Eye (tissue), 1 donor: ENCODE measurements at places on chromosomes 2 and 18.
A peak's percentile ranks its signal among the peaks of the same experiment; 100 is the strongest.

- DNase-seq, result peak; percentile 75
These were observed 730 bp downstream of the ODC1 start for GRCh38 chr2:10447300-10447894.

- no peak for DNase-seq
These were observed 13.1 kb upstream of the EN1 start for GRCh38 chr2:118860506-118860905.

GRCh38 chr2:157363612-157364101 lies 38.0 kb upstream of the ERMN start:
- peak; percentile 5 for DNase-seq

DNA sequence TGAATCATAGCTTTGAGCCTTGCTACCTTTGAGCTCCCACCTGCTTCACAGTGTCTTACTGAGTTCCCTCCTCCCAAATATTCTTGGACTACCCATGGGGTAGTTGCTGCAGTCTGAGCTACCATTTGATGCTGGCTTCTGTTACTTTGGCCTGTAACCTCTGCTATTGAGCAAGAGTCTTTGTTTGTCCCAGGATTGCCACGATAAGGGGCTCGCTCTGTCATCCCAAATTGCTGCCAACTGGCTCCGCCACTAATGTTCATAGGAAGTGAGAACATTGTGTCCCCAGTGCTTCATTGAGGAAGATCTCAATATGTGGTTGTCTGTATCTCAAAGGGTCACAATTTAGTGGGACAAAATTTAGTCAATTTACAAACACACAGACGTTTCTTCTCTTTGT lies 103.8 kb downstream of the TRIM43 start:
- DNase-seq, result no peak

DNA sequence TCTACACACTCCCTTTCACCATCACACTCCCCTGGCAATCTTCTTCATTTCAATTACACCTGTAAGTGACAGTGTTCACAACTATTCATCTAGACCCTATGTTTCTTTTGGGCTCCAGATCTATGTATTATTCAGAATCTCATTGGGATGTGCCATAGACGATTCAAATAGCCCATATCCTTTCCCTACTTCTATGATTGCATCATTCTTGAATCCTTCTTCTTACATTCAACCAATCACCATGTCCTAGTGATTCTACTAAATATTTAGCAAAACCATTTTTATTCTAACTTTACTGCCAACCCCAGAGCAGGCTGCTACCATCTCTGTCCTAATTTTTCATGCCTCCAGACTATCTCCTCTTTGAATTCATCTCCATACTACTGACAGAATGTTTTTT lies 106.4 kb downstream of the TDRD15 start:
- no peak for DNase-seq
